ENCODE measurements at places on chromosomes 3 and 15.

DNA sequence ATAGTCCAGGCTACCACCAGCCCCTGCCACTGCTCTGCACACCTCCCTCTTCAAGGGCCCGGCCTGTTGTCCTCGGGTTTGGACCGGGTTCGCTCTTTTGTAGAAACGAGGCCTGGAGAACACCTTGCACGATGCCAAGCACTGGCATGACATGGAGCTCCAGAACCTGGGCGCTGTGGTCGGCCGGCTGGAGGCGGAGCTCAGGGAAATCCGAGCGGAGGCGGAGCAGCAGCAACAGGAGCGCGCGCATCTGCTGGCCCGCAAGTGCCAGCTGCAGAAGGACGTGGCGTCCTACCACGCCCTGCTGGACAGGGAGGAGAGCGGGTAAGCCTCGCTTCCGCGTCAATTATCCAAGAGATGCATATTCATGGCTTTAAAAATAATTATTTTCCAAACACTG, 72.4 kb downstream of the BFSP2 start:
- DNase-seq = no peak

DNA sequence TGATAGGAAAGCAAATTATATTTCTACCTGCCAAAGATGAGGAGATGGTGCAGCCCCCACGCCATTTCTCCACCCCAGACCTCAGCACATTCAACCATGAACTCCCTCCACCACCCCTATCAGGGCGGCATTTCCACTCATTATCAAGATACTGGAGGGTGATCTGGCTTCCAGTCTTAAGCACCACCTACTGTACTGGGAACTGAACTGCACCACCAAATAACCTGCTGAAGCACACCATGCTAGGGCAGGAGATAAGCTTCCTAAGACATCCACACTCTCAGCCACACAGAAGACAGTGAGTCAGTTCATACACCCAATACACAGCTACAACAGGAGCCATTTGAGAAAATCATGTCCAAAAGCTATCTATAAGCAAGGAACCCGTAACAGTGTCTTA, 98.8 kb downstream of the FGF7 start:
- no peak for DNase-seq

- peak; percentile 84 for DNase-seq
Measured at GRCh38 chr3:39383045-39383880, at the start of gene SLC25A38. Gene SLC25A38, plus strand, starts transcription at chr3:39383370. Its CDS starts 355 bp downstream, at chr3:39383725.

DNA sequence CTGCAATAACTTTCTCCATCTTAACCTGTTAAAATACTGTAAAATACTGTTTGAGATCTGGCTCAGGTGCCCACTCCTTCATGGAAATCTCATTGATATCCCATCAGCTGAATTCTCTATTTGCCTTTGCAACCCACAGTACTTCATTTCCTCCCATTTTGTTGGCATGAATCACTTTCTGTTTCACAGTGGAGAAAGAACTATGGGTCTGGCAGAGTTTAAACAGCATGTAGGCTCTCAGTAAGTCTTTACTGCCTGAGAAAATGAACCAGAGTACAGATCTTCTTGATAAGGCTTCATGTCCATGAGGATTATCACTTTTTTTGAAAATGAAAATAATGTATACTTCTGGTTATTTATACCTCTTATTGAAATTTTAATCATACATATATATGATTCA, 245.9 kb downstream of the NAALADL2 start:
- no peak for DNase-seq

- peak; percentile 35 for DNase-seq
Measured at GRCh38 chr15:98684436-98684835, 36.1 kb downstream of the IGF1R start.

- DNase-seq = no peak
Measured at GRCh38 chr3:194069421-194070219, 66.3 kb upstream of the HES1 start.

DNA sequence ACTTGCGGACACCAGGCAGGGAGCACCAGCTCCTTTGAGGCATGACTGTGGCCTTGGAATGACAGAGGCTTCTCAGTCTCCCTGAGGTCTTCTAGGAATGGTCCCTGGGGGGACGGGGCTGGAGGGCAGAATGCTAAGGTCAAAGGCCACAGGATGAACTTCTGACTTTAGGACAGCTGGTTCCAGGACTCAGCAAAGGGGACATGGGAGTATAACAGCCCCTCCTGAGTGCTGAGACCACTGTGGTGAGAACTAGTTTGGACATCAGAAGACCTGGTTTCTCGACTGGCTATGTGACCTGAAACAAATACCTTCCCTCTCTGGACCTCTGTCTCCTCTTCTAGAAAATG, 17.8 kb downstream of the ITGA11 start:
- DNase-seq = no peak

GRCh38 chr3:158663832-158664231, 8.6 kb downstream of the LXN start:
- DNase-seq = no peak

DNA sequence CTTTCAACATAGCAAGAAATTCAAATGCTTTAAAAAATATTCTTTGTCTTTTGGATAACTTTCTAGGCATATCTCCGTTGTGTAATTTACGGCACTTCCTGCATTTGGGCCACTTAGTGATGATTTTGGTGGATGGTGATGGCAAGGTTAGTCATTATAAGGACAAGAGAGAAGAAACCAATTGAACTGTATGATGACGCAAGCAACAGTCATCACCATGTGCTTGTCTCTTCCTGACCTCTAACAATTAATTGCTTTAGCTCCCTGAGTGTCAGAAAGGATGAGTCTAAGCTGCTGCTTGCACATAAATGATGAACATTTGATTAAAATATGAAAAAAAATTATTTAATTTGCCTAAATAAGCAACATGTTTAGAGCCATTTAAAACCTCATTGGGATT, 11.3 kb upstream of the P2RY12 start:
- DNase-seq = peak; percentile 3

DNA sequence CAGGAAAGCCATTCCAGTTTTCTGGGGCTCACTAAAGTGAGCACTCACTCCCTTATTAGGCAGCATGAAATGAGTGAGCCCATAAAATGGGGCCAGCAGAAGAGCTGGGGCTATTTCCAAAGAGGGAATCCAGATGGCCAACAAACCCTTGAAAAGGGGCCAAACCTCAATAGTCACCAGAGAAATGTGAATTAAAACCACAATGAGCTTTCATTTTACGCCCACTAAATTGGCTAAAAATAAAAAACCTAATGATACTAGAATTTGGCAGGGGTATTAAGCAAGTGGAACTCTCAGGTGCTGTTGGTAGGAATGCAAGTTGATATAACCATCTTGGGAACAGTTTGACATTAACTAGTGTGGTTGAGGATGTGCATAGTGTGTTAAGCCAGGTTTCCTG, 42.1 kb upstream of the RAF1 start:
- DNase-seq = no peak

DNA sequence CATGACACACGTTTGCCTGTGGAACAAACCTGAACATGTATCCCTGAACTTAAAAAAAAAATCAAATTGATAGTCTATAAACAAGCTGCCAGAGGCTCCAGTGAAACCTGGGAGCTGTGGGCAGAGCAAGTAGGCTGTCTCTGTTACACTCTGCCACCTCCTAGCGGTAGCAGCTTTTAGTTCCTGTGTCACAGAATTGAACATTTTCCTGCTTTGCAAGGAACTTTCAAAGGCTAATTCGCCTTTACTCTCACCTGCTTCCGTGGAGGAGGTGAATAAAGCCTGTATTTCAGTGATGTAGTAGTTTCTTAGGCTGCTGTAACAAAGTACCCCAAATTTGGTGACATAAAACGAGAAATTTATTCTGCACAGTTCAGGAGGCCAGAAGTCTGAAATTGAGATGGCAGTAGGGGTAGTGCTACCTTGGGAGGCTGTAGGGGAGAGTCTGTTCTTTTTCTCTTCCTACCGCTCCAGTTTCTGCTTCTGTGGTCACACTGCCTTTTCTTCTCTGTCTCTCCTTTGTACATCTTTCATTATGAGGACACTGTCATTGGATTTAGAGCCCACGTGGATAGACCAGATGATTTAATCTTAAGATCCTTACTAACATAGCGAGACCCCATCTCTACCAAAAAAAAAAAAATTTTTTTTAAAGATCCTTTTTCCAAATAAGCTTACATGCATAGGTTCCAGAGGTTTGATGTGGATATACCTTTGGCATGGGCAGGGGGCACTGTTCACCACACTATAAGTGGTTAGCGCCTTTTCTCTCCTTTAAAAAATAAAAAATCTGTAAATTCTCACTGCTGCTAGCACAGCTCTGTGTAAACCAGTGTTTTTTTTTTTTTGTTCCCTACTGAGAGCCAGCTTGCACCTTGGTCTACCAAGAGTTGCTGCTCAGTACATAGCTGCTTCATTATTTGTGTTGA, 25.3 kb downstream of the FBXO22 start:
- no peak for DNase-seq

- DNase-seq = no peak
Measured at GRCh38 chr3:61933798-61934504, 372.6 kb downstream of the PTPRG start.

DNA sequence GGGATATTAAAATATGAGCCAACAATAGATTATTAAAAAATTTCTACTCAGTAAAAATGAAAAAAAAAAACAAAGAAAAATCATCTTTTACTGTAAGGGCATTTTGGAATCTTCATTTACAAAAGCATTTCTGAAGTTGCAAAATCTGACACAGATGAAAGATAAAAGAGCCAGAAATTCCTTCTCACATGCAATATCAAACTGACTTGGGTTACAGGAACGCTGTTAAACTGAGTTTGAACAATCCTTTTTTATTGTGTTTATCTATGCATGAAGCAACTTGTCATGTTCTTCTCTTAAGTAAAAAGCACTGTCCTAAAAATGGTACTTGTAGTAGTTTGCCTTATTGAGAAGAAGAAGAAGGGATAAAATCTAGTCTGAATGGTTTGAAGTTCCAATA, 468.5 kb upstream of the KCNMB2 start:
- no peak for DNase-seq

DNA sequence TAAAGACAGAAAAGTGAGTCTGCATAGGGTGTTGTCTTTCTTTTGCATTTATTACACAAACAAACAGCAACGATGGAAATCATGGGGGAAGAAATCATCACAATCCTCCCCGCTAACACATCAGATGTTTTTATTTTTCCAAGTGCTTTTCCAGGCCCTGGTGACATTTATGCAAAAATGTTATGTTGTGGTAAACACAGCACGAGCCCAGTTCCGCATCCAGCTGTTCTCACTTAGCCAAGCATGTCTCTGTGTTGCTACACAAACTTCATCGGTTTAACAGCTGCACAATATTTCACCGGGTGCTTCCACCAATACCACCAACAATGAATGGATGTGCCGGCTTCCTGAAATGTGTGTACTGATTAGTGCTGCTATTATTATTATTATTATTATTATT, 53.7 kb upstream of the ABHD17C start:
- no peak for DNase-seq

DNA sequence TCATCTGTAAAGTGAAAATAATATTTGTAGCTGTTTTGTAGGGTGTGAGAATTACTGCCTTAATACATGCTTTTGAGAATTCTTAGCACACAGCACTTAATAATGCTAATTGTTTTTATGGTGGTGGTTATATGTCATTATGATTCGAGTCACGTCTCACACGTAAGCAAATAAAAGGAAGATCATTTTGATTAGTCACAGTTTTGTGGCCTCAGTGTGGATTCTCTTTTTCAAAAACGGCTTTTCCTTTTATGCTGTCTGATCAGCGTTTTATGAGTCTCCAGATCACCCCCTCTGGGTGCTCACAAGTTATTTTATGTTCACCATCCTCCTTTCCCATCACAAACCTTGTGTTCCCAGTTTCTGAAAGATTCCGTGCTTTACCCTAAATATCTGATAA, 255.6 kb upstream of the CNTN4 start:
- DNase-seq = no peak

- DNase-seq = no peak
Measured at GRCh38 chr3:72496051-72496670, 352.1 kb downstream of the SHQ1 start.

DNA sequence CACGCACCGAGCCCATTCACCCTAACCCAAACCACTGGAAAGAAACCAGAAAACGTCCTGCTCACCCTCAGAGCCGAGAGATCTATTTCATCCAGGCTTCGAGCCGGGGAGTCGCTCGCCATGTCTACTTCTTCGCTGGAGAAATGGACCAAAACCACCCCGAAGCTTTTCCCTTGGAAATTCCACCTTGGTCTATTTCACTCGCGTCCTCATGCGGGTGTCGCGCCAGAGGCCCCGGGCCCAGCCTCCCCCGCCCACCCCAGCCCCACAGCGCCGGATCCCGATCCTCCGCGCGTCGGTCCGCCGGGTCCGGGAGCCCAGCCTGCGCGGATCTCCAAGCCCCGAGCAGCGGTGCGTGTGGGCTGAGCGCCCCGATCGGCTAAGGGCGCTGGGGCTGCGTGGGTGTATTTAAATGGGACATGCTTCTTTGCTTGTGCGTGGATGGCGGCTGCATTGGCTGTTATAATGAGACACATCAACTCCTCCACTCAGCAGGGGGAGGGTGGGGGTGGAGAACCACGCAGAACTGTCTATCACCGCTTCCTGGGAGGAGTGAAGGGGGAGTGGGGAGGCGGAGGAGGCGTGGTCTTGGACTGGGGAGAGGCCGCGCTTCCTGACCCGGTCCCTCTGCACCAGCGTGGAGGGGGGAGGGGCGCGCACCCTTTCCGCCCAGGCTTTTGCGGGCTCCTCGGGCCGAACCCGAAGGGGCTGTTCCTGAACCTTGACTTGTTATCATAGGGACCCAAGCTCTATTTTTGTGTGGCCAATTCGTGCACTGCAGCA, at the start of gene TNIK:
Gene TNIK (minus strand): TSS at position 464 of the 783 bp plus-strand sequence. CDS start 342 bp downstream, at position 122.
- peak; percentile 88 for DNase-seq

- no peak for DNase-seq
Measured at GRCh38 chr3:99647081-99647480, 8.7 kb downstream of the COL8A1 start.

- DNase-seq = no peak
Measured at GRCh38 chr3:150069633-150070032, 98.9 kb upstream of the PFN2 start.

DNA sequence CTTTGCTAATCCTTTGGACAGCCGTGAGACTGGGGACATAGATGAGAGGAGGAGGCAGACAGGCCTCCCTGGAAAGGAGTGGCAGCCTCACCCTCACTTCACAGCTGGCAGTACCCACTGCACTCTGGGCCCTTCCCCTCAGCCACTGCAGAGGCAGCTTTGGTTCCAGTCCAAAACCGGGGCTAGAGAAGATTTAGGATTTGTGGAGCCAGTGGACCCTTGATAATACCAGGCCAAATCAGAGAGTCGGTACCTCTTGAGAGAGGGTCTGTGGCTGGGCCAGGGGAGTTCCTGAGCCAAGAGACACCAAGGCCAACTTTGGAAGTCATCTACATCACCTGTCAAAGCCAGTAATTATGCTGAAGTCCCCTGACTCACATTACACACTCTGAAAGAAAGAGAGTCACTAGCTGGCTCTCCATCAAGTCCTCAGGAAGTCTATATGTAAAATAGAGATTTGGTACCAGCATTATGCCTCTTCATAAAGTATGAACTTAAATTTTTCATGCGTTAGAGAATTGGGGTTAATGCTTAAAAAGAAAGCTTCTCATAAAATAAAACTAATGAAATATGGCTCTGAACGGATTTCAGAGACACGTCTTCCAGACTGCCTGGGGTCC, 244.1 kb upstream of the SEMA6D start:
- DNase-seq = no peak
